Pulmonary artery endothelial cell (primary cell): ENCODE measurements at places on chromosomes 2 and 18. TPM values are rescaled to one million over a fixed set of nuclear protein-coding genes. Genes with fewer than 3 reads are reported as not detected.

GRCh38 chr2:203427061-203427460, 98.9 kb downstream of the ABI2 start:
- no peak for DNase-seq

DNA sequence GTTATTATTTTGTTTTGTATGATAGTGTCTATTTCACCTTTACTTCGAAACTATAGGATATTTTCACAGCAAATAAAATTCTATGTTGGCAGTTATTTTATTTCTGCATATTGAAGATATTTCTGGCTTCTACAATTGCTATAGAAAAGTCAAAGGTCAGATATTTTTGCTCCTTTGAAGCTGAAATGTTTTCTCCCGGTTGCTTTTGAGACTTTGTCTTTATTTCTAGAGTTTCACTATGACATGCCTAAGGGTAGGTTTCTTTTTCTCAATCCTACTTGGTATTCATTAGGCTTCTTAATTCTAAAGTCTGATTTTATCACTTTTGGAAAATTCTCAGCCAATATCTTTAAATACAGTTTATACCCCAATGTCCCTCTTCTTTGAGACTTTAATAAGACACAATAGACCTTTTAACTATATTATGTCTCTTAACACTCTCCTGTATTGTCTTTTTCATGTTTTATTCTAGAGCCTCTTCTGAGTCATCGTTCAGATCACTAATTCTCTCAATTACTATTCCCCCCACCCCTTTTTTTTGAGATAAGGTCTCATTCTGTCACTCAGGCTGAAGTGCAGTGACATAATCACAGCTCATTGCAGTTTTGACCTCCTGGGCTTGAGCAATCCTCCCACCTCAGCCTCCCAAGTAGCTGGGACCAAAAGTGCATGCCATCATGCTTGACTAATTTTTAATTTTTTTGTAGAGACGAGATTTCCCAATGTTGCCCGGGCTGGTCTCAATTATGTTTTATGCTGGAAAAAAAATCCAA, 50.5 kb downstream of the USP37 start:
- DNase-seq = no peak

DNA sequence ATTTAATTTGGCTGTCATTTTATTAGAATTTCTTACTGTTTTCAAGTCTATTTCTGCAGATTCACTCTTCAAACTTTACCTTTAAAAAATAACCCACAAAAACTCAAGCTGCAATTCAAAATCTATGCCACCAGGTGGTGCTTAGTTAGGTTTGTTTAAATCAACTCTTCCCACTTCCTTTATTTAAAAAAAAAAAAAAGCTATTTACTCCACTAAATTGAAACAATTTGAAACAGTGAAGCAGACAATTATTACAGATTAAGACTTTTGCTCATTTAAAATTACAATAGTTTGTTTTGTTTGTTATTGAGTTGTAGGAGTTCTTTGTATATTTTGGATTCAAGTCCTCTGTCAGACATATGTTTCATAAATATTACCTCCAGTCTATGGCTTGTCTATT, 300.0 kb downstream of the PDE11A start:
- DNase-seq = no peak

GRCh38 chr2:65199891-65200290, 27.7 kb upstream of the ACTR2 start:
- no peak for DNase-seq

AAK1 gene
- 46.3 and 53.9 TPM in 2 replicates for total RNA-seq

GRCh38 chr2:219433666-219434467, 776 bp upstream of the SPEG start:
- DNase-seq = no peak

LOXHD1 gene
- total RNA-seq = not detected in 2 replicates

DNA sequence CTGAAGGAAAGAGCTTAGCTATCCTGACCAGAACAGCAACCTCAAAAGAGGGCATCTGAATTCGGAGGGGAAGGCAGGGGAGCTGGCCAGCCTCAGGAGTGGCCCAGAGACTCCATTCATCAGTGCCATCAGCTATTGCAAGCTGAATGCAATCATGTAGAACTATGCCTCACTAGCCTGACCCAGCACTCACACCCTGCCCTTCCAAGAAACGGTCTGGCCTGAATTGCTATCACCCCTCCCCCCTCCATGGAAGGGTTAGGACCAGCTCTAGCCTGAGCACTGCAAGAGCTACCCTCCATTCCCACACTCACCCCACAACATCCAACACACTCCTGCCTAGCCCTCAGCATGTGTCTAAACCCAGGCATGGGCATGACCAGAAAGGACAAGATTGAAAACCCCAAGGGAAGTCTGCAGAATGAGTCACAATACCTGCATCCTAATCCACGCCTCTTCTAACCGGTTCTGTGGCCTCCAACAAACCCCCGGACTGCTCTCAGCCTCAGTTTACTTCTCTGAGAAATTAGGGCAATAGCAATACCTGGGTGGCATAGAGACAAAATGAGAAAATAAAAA, 120.3 kb downstream of the BCL11A start:
- no peak for DNase-seq

GRCh38 chr18:36665952-36666351, 162.8 kb downstream of the TPGS2 start:
- no peak for DNase-seq

- DNase-seq = no peak
Observed at GRCh38 chr2:176004934-176005333, 2.9 kb upstream of the LNPK start.
